ENCODE measurements at places on chromosomes 2 and 18. TPM values are rescaled to one million over a fixed set of nuclear protein-coding genes. Genes with fewer than 3 reads are reported as not detected.

DNA sequence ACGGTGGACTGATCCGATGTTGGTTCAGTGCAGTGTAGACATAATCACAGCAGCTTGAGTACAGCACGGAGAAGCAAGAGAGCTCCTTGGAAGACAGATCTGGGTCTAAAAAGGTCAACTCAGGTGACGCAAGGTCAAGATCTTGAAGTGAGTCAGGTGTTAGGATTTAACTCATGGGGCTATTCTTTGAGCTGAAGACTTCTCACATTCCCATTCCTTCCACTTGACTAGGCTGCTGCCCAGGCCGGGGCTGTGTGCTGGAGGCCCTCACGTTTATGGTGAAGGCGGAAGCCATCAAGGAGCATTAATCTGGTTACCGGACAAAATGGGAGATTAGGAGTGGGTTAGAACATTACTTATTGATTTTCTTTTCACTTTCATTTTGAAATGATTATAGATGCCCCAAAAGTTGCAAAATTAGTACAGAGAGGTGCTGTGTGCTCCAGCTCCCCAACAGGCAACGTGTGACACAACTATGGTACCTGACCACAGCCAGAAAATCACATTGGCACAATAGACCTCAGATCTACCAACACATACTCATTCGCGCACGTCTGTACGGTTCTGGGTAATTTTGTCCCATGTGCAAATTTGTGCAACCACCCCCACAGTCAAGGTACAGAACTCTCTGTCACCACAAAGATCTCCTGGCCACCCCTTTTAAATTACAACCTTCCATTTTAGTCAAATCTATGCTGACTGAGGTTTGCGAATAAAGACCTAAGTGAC is 77.6 kb upstream of the SEC11C start:
- DNase-seq, result no peak

DNA sequence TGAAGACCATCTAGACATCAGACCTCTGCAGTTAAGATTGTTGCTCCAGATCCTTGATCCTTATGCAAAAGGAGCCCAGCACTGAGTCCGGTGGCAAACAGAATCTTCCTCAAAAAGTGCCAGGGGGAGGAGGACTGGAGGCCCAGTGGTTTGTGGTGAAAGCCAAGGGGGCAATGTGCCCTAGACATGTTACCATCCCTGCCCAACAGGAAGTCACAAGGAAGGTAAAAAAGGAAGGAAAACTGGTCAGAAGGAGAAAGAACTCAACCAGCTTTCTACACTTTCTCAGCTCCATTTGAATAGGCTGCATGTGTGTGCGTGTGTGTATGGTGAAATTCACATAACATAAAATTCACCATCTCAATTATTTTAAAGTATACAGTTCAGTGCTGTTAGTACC is 25.0 kb upstream of the KDM3A start:
- DNase-seq, result no peak

GRCh38 chr18:34729264-34729663 is 19.2 kb downstream of the DTNA start:
- no peak for DNase-seq

- no peak for DNase-seq
Observed at GRCh38 chr2:133521146-133521745, 47.0 kb downstream of the NCKAP5 start.

GRCh38 chr18:34738175-34738894 is 28.2 kb downstream of the DTNA start:
- DNase-seq, result no peak

DNA sequence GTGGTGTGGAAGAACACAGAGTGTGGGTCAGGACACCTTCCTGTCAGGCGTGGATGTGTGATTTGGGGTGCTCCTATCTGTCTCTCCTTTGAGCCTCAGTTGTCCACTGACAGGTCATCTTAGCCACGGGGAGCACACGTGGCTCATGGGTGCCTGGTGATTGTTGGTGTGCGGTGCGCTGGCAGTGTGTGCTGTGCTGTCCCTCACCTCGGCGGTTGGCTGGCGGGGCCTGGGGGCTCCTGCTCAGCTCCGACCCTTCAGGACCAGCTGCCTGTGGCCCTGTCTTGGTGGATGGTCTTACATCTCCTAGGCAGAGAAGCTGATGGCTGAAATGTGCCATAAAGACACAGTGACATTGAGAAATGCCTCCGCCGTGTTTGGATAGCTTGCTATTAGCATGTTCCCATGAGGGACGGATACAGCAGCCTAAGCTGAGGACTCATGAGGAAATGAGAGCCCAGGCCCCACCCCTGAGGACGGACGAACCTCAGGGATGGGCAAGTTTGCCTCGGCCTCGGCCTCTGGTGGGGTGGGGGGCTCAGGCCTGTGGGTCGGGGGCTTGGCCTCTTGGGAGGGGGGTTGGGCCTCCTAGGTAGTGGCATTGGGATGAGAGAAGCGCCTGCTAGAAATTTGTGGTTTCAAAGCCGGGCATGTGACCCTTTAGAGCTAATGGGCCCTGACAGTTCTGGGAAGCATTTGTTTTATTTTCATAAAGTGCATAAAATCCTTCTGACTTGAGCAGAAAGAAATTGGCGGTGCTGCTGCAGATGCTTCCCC is 20.3 kb upstream of the ASB1 start:
- no peak for DNase-seq

DNA sequence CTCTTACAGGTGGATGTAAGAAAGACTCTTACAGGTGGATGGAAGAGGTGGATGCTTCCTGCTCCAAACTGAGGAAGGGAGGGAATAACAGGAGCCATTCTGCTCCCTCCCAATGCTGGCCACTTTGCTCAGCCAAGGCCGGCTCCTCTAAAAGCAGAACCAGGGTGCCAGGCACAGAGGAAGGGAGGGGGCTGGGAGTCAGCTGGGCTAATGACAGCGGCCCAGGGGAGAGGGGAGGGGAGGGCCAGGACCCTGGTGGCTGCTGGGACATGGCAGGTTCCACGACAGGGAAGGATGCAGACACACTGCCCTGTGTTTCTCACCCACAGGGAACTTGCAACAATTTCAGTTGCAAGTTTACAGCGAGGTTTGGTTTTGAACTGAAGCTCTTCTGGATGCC is 173.4 kb downstream of the ANAPC1 start:
- DNase-seq, result no peak

- DNase-seq, result no peak
Observed at GRCh38 chr18:59210299-59210698, 9.7 kb upstream of the GRP start.

GRCh38 chr2:22628906-22629305 is 756.1 kb upstream of the KLHL29 start:
- no peak for DNase-seq

DNA sequence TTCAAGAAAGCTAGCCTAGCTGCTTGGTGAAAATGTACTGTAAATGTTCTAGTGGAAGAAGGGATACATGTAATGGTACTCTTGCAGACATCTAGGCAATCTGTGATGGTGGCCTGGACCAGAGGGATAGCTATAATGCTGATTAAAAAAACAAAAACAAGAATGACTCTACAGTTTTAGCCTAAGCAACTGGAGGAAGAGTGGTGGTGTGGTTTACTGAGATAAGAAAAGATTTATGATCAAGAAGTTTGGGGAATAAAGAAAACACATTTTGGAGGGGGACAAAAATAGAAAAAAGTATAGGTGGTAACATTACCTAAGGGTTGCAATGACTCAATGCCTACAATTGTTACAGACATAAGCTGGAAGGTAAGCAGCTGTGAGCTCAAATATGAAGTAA is 1080.7 kb upstream of the CELF4 start:
- no peak for DNase-seq

- DNase-seq, result no peak
Observed at GRCh38 chr2:157363612-157364101, 38.0 kb upstream of the ERMN start.

- DNase-seq, result no peak
Observed at GRCh38 chr18:57004366-57005121, 142.3 kb upstream of the BOD1L2 start.

- DNase-seq, result no peak
Observed at GRCh38 chr18:11865071-11865470, 13.9 kb downstream of the CHMP1B start.

DNA sequence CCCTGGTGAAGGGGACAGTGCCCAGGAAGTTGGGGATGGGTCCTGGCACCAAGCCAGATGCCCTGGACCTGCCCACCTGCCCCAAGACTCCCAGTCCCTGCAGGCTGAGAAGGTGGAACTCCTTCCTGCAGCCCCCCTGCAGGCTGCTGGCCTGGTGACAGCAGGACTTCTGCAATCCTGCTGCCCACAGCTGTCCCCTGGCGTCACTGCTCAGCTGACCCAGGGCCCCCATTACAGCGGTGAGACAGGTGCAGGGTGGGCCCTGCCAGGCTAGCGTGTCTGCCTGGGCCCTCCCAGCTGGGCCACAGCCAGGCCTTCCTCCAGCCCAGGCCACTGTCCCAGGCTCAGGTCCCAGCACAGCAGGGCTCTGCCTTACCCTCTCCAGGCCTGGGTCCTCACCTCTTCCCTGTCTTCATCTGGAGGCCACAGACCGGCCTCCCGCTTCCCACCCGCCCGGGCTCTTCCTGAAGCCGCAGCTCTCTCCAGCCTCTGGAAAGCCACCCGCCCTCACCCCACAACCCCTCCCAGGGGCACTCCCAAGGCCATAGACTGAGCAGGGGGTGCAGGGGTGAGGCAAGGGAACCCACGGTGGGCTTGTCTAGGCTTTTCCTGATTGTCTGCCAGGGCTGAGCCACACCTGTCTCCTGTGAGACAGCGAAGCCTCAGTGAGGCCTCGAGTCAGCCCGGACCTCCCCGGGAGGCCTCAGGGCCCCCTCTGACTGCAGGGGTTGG is 8.8 kb upstream of the ERFE start:
- DNase-seq, result no peak

GRCh38 chr2:62309465-62310091 is 113.7 kb downstream of the B3GNT2 start:
- no peak for DNase-seq

GRCh38 chr2:155965415-155966063 is 367.0 kb downstream of the NR4A2 start:
- no peak for DNase-seq

GRCh38 chr2:101030866-101031554 is 28.9 kb downstream of the RPL31 start:
- no peak for DNase-seq

- DNase-seq, result no peak
Observed at GRCh38 chr2:100730290-100730868, 89.6 kb upstream of the NPAS2 start.

DNA sequence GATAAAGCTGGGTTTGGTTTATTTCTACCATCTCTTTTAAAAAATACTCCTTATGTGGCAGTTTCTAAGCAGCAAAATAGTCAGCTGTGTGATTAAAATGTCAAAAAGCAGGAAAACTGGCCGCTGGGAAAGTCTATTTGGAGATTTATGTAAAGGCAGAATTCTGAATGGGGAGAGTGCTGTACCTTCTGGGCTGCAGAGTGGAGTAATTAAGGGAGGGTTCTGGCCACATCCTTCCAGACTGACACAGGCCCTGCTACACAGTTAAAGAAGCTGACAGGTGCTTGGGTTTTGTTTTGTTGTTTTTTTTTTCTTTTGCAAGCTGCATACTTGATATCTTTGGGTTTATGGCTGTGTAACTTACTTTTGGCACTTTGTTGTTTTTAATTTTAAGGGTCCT is 157.2 kb downstream of the WDSUB1 start:
- DNase-seq, result no peak

- DNase-seq, result no peak
Observed at GRCh38 chr2:207334301-207334623, 168.5 kb upstream of the KLF7 start.

FEV gene
- not detected for total RNA-seq

SLC25A52 gene
- total RNA-seq, result not detected

SLC4A5 gene
- total RNA-seq, result 5.9 TPM

LYPD6B gene
- 1.4 TPM for total RNA-seq

EGR4 gene
- not detected for total RNA-seq

OR6B2 gene
- total RNA-seq, result not detected

REG3A gene
- not detected for total RNA-seq

CTAGE1 gene
- not detected for total RNA-seq
